ENCODE measurements at places on chromosomes 13 and 19.

DNA sequence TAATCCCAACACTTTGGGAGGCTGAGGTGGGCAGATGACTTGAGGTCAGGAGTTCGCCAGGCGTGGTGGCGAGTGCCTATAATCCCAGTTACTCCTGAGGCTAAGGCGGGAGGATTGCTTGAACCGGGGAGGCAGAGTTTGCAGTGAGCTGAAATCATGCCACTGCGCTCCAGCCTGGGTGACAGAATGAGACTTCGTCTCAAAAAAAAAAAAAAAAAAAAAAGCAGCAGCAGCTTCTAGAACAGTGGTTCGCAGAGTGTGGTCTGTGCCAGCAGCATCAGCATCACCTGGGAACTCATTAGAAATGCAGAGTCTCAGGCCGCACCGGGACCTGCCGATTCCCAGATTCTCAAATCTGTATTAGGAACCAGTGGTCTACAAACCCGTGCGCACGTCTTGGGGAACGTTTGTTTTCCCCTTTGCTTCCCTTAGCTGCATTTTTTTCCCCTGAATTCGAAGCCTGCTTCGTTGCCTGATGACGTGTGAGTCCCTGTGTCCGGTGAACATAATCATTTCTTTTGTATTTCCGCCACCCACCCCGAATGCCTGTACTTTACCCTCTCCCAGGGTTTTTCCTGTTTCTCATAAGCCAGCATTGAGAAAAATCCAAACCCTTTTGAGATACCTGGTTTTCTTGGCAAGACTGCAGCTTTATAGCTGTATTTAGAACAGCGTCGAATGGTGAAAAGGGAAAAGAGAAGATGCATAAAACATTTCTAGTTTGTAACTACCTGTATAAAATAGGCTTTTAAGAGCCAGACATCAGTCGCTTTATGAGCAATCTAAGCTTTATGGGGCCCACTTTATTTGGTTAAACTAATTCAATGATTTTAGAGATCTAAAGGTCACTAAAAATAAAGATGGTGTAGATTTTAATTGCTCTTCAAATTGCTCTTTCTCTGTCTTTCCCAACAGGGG, 49.8 kb downstream of the BICRA start:
- DNase-seq = no peak

- DNase-seq = no peak
Measured at GRCh38 chr13:75341028-75341427, 140.9 kb downstream of the TBC1D4 start.

- no peak for DNase-seq
Measured at GRCh38 chr13:89221557-89222158, 1550.5 kb downstream of the SLITRK5 start.

DNA sequence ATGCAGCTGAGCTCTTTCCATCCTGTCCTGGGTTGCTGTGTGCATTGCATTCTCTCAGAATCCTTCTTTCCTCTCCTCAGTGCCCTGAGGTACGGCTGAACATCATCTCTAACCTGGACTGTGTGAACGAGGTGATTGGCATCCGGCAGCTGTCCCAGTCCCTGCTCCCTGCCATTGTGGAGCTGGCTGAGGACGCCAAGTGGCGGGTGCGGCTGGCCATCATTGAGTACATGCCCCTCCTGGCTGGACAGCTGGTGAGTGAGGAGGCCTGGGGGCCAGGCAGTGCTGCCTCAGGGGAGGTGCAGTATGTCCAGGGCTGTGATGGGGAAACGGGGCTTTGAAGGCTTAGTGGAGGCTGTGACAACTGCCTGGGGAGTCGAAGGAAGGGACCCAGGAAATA, 29.8 kb downstream of the PPP2R1A start:
- DNase-seq = no peak

- DNase-seq = no peak
Measured at GRCh38 chr19:3698974-3699740, 1.1 kb downstream of the PIP5K1C start.

- DNase-seq = no peak
Measured at GRCh38 chr13:110641055-110642015, 26.0 kb downstream of the NAXD start.

DNA sequence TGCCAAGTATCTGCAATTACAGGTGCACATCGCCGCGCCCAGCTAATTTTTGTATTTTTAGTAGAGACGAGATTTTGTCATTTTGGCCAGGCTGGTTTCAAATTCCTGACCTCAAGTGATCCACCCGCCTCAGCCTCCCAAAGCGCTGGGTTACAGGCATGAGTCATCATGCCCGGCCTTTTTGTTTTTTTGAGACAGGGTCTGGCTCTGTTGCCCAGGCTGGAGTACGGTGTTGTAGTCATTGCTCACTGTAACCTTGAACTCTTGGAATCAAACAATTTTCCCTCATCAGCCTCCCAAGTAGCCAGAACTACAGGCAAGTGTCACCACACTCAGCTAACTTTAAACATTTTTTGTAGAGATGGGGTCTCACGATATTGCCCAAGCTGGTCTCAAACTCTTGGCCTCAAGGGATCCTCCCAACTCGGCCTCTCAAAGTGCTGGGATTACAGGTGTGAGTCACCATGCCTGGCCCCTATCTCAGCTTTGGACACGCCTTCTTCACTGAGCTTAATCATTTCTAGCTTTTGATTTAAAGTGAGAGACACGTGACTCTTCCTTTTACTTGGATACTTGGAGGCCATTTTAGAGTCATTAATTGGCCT, 4.0 kb upstream of the IRGC start:
- DNase-seq = no peak

DNA sequence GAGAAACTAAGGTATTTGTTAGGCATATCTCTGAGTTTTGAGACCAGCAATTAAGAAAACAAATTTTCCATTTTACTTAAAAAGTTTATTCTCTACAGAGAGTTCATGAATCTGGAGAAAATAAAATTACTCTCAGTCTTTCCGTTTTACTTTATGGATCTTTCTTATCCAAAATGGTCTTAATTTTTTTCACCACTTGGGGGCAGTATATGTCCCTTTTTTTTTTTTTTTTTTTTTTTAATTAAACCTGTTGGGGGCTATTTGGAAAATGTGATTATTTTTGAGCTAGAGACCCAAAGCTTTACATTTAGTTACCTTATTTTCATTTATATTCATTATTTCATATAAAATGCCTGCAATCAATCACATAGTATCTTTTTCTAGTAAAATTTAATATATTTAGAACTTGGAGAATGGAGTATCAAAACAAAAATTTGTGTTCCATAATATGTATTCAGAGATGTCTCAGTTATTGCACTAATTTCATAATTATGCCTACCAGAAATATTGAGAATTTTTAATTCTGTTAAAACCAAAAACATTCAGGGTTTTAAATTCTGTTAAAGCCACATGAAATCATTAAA, 27.1 kb downstream of the PIBF1 start:
- DNase-seq = no peak

DNA sequence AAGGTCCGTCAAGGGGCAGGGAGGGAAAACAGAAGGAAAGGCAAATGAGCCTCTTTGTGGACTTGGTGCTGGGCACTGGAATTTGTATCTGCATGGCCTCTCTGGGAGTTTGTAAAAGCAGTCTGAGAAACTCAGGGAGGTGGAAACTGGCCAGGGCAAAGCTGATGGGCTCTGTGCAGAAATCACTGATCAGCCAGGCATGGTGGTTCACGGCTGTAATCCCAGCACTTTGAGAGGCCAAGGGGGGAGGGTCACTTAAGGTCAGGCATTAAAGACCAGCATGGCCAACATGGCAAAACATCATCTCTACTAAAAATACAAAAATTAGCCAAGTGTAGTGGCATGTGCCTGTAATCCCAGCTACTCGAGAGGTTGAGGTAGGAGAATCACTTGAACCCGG, 369.9 kb upstream of the ZNF507 start:
- no peak for DNase-seq

GRCh38 chr19:7502552-7502951, 13.4 kb upstream of the ZNF358 start:
- DNase-seq = no peak

DNA sequence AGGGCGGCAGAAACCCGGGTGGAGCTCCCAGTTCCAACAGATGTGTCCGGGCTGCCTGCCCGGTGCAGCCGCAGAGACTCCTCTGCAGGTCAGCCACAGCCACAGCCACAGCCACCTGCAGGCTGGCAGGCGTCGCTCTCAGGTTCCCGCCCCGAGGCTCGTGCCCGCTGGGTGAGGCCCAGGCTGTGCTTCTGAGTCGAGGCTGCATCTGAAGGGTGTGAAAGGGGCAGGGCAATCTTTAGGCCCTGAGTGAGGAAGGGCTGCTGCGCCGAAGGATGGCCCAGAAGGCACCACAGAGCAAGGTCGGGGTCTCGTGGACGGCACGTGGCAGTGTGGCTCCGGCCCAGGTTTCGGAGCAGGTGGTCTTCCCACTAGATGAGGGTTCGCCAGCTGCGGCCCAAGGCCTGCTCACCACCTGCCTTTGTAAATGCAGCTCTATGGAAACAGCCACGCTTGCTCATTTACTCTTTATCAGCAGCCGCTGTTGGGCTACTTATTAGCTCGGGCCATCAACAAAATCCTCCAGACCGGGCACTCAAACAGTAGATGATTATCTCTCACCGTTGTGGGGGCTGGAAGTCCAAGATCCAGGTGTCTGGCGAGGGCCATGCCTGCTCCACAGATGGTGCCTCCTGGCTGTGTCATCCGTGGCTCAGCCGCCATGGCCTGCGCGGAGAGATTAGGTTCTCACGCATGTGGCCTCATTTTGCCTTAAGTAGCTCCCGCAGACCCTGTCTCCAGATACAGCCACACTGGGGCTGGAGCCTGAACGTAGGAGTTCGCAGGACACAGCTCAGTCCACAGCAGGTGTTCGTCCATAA, 40.3 kb upstream of the TFDP1 start:
- DNase-seq = no peak

GRCh38 chr19:10112895-10113591, 1.6 kb downstream of the P2RY11 start:
- no peak for DNase-seq

GRCh38 chr19:8209462-8210378, 550 bp downstream of the CERS4 start:
- no peak for DNase-seq

GRCh38 chr13:20714161-20714560, 10.7 kb downstream of the IL17D start:
- DNase-seq = no peak

GRCh38 chr13:108924134-108924533, 294.7 kb downstream of the MYO16 start:
- DNase-seq = no peak

DNA sequence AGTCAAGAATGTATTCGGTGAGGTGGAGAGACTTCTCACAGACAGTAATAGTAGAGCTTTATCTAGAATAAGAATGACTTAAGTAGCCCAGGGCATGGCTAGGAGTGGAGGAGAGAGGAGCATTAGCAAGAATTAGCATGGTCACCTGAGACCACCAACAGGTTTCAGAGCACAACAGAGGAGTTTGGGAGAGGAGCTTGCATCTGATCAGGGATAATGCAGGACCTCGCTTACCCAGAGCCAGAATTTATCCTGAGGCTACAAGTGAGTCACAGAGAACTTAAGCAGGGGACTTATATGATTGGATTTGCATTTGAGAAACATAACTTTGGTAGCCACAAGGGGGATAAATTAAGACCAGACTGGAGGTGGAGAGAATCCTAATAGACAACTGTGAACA, 102.1 kb upstream of the FNDC3A start:
- DNase-seq = no peak

- no peak for DNase-seq
Measured at GRCh38 chr13:37608750-37609339, 10.3 kb upstream of the POSTN start.

GRCh38 chr13:24892829-24893228, 128.9 kb downstream of the RNF17 start:
- no peak for DNase-seq

DNA sequence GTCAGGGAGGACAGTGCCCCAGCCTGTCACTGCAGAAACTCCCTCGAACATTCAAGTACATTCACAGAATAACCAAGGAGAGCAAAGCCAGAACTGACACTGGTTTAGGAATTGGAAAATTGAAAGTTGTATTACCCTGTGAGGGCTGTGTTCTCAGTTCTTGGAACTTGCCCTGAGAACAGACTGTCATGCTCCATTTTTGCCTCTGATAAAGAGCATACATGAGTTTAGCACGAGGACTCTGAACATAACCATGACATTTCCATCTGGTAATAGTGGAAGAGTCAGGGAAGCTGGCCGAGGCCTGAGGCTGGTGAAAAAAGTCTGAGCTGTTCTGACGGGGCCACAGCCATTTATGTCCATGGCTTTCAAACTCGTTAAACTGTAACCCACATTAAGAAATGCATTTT, 15.2 kb upstream of the SLC25A30 start:
- no peak for DNase-seq

GRCh38 chr13:49110913-49111170, 109.3 kb upstream of the MLNR start:
- no peak for DNase-seq

GRCh38 chr19:18795540-18795939, 4.4 kb upstream of the COMP start:
- no peak for DNase-seq

- DNase-seq = no peak
Measured at GRCh38 chr13:25973576-25973975, 78.2 kb downstream of the SHISA2 start.

DNA sequence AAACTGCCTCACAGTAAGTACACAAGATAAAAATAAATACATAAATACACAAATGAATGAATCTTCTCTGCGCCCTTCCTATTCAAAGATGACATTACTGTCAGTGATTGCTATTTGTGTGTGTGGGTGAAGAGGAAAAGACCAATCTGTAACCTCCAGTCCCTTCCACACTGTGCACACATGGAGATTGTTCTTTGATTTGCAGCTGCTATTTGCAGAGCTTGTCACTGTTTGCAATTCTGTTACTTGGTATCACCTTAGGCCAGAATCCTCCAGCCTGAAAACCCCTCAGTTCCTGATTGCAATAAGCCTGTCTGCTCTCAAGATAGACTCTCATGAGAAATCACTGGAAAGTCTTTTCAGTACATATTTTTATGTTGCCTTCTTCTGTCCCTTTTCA, 1314.9 kb downstream of the PCDH9 start:
- DNase-seq = no peak

DNA sequence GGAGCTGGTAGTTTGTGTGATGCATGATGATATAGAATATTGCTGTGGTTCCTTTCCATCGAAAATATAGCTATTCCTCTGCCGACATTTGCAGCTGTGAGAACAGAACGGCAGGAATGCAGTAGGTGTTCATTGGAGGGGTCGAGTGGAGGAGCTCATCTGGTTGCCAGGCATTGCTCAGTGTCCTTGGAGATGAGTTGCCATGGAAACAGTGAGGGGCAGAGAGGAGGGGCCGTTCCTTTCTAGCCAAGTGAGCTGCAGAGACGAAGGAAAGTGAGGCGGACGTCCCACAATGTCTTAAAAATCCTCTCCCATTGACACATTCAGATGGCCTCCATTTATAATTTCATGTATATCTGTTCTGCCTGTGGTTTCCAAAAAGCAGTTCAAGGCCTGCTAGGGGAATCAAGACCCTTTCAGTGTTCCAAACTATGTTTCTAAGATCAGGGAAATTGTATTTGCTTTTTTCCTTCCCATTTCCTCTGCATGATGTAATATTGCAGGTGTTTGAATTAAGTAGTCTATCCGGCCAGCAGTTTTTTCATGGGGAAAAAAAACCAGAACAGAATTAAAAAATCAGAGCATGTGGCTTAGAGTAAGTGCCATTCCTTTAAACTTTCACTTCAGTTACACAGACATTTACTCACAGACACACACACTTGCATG, 41.2 kb upstream of the ZNF835 start:
- no peak for DNase-seq

Measured in GM04503 (cell line).